ENCODE measurements at places on chromosomes 7 and 10.

- DNase-seq, result no peak
Observed at GRCh38 chr7:108114117-108114841, 15.9 kb downstream of the LAMB4 start.

GRCh38 chr7:1964913-1965578 is 267.7 kb downstream of the MAD1L1 start:
- DNase-seq, result no peak

DNA sequence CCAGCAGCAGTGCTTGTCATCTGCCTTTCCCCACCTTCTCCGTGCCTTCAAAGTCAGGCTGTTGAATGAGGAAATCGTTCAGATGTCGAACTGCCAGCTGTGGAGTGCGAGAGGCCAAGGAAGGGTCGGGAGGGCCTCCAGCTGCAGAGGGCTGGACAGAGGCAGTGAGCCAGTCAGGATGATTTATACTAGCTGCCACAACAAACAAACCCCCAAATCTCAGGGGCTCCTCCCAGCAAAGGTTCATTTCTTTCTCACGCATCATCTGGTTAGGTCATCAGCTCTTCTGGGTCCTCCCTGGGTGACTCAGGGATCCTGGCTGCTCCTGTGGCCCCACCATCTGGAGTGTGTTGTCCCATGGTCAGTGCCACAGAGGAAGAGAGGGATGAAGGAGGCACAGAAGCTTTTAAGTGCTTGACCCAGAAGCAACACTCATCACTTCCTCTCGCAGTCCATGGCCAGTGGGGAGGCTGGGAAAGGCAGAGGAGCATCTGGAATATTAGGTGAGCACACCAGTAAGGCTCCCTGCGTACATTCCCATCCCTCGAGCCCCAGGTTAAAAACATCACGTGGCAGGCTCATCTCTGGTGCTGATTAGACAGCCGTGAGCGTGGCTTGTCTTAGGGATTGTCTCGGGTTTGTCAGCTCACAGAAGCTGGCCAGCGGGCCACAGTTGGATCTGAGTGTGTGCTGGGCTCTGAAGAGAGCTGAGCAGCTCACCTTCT is 140.7 kb downstream of the RGS10 start:
- DNase-seq, result no peak

DNA sequence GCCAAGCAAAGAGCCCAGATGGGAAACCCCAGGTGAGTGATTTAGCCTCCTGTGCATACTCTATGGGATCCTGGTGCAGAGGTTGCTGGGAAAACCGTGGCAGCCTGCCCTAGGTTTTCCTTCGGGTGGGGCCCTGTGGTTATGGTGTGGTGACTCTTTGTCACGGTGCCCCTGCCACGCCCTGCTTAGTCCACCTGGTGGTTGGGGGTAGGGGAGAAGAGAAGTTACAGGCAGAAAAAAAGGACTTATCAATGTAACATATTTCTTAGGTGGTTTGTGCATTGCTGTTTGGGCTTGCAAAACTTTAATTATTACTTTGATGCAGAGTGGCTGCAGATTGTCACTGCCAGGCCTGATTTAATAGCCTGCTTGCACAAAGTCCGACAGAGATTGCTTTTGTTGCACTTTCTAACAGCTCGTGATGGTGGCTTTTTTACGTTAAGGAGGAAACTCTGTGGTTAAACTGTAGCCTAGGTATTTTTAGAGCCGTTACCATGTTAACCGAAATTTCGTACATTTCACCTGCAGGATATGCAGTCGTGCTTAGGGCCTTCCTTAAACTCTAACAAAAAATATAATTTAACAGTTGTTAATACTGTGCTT is 197.4 kb downstream of the RNLS start:
- DNase-seq, result peak; percentile 34

DNA sequence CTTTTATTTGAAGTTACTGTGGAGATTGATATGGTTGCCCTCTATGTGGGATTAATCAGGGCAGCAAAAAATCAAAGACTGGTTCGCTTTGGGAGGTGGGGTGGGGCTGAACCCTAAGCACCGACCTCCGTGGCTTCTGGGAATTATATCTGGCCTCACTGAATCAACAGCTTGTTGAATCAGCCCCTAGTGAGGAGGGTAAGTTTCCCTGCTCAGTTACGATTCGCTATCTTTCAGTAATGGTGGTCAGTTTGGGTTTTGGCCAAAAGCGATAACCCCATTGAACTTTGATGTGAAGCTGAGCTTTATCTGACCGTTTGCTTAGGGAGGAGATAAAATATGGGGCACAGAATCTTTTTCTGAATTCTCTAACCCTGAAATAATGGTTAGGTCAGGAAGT is 16.6 kb upstream of the ARPC1A start:
- no peak for DNase-seq

GRCh38 chr7:151081170-151082101 is 827 bp upstream of the FASTK start:
- no peak for DNase-seq

DNA sequence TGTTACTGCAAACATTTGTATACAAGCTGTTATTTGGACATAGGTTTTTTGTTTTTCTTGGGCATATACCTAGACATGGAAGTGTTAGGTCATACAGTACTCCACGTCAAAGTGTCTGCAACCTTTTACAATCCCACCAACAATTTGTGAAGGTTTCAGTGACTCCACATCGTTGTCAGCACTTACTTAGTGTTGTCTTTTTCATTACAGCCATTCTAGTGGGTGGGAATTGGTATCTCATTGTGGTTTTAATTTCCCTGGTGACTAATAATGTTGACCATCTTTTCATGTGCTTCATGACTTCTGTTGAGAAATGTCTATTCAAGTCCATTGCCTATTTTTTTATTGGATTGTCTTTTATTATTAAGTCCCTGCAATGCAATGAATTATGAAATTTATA is 95.0 kb downstream of the UBE3C start:
- no peak for DNase-seq

DNA sequence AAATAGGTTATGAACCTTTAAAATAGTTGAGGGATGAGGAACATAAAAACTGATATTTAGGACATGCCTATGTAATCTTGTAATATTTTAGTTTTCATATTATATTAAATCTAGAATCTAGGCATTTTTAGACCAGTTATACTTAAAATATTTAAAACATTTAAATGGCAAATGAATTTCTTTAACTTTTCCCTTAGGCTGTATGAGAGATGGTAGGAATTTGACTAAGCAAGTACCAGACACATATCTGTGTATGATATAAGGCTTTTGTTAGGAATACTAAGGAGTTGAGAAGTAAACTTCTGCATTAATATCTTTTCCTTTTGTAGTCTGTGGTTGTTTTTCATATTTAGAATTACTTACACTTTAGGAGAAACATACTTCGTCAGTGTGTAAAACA is 25.1 kb downstream of the SEPTIN7 start:
- DNase-seq, result no peak

DNA sequence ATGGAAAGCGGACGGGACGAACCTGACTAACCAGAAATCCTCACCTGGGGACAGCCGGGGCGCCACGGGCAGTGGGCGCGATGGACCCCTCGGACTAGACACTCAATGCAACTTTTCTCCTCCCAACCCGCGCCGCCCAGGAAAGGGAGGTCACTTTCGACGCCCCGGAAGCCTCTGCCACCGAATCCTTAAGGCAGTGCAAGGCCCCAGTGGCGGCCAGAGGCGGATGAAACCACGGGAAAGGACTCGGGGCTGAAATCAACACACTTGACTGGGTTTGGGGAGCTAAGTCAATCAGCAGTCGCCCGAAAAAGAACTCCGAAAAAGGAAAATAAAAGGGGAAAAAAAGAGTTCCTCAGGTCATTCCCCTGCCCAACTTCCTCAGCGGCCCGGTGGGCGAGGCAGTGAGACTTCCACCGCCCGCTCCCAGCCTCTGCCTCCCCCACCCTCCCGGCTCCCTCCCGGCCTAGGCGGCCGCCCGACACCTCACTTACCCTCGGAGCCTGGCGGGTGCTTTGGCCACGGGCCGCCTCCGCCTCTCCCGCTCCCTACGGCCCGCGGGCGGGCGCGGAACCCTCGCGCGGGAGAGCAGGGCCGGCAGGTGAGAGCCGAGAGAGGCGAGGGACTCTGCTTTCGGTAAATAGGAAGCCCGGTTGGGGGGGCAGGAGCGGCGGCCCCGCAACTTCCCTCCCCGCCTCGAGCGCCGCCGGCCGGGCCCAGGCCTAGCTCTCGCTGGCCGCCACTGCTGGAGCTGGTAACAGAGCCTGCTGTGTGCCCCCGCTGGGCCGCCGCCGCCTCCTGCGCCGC is 518 bp downstream of the WAPL start:
- DNase-seq, result peak; percentile 34

GRCh38 chr10:126904818-126905701 is at the start of gene DOCK1:
Gene DOCK1 (plus strand): TSS chr10:126905428. CDS start chr10:126905518, 90 bp downstream.
- DNase-seq, result no peak

DNA sequence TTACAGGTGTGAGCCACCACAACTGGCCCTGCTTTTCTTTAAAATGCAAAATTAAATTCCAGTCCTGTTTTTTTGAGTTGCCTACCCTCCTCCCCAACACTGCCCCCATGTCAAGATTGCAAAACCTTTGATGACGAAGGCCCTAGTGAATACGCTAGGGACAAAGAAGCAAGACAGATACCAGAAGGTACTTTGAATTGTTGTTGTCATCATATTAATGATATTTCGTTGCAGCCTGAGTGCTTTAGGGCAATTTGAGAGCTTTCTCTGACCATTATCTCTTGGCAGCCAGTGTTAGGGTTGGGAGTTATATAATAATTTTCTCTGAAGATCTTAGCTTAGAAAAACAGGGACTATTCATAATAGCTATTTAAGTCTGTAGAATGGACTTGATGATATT is 7.1 kb downstream of the CCSER2 start:
- no peak for DNase-seq

- no peak for DNase-seq
Observed at GRCh38 chr10:33046792-33047191, 88.8 kb upstream of the ITGB1 start.

DNA sequence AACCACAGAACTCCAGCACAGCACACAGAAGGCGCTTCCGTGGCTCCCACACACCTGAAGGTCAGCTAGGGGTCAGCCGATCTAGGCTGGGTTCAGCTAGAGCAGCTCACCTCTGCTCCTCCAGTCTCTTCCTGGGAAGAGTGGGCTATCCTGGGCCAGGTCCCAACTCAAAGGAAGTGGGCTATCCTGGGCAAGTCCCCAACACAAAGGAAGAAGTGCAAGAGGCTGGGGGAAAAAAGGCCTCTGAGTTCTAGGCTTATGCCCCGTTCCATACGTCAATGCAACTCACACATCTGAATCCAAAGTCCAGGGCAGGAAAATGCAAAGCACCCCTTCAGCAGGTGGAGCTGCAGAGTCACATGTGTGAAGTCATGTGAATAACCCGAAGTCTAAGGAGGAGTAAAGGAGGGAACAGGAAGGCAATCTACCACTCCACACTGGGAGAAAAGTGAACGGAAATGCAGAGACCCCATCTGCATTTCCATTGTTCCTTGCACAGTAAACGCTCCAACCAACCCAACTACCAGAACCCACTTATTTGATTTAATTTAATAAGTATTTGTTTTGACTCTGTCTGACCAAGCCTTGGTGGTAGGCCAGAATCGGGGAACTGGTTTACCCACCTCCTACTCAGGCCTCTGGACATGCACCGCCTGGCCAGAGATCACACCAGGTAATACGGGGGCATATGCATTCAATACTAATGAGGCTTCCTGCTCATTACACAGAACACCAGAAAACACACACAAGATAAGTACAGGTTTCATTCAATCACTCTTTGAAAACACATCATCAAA is 95.5 kb upstream of the RNF32 start:
- DNase-seq, result no peak

- DNase-seq, result no peak
Observed at GRCh38 chr10:119377451-119377957, 165.0 kb downstream of the RGS10 start.

- no peak for DNase-seq
Observed at GRCh38 chr7:12648704-12649261, 38.6 kb upstream of the ARL4A start.

DNA sequence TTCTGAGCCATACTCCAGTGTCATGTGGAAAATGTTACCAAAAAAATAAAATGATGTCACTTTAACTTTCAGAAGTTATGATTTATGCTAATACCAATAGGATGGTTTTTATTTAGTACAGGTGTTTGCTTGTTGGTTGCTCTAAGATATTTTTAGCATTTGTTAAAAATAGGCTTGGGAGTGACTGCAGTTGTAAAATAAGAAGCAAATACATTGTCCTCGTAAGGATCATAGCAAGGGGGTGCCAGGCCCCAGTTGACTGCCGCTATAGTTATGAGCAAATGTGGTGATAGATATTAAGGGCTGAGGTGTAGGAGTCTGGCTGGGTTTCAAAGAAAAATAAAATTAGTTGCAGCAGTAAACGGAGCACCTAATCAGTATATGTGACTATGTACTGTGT is 354.4 kb upstream of the BMPER start:
- no peak for DNase-seq

DNA sequence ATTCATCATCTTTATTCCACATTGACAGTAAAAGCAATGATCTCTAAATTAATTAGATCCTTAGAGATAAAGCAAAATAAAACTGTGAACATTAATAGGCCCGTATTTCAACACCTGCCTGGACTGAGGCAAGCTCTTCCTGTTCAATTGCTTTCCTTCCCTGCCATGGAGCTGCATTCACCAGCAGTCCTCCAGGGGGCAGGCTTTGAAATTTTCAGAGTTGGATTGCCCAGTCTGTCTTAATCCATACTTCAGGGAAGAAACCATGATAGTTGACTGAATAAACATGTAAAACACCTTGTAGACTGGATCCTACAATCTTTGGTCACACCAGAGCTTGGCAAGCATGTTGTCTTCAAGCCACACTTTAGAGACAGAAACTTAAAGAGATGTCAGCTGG is 936.6 kb downstream of the NRG3 start:
- no peak for DNase-seq

DNA sequence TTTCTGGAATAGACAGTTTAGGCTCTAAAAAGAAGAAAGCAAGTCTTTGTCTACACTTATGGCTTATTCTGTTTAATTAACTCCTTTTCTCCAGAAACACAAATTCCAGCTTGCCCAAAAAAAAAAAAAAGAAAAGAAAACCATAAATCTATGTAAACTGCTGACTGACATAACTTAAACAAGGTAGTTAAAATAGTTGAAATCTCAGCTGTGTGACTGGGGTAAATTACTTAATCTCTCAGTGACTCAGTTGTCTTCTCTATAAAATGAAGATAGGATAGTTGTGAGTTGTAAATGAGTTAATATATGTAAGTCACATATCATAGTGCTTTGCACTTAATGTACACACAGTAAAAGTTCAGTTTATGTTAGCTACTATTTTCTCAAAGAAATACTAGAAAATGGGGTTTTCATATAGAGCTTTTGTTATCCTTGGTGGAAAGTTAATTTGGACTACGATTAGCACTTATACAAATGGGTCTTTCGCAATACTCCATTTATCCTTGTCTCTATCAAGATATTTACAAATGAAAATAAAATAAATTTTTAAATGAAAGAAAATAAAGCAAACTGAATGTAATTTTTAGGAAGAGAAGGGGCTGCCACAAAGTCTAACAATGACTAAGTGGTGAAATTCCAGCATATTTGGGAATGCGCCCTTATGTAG is 200.9 kb downstream of the MBL2 start:
- DNase-seq, result no peak

Measured in activated gamma-delta T cell treated with Interleukin-2 at 50 U/mL for 16 hours (primary cell).